ENCODE measurements at places on chromosomes 5 and 9.

DNA sequence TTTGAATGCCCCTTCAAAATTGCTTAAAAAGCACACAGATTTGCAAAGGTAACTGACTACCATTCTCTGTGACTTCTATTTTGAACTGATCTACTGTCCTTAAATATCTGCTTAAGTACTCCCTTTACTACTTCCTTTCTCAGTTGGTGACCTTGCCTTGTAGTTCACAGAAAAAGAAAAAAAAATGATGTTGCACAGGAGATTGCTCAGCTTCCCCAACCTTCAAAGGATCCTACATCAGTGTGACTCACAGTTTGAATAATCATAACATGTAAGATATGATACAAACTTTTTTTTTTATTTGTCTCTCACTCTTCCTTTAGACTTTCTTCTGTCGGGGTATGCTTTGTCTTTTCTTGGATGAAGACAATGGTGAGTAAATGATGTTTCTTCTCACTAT is 1029.6 kb downstream of the CDH12 start:
- DNase-seq = no peak

- DNase-seq = no peak
These were observed 222.6 kb downstream of the MEF2C start for GRCh38 chr5:88660264-88660946.

- no peak for DNase-seq
These were observed 57.2 kb upstream of the LPAR1 start for GRCh38 chr9:111095441-111095840.

- no peak for DNase-seq
These were observed 328.8 kb upstream of the PIK3R1 start for GRCh38 chr5:67886761-67887160.

DNA sequence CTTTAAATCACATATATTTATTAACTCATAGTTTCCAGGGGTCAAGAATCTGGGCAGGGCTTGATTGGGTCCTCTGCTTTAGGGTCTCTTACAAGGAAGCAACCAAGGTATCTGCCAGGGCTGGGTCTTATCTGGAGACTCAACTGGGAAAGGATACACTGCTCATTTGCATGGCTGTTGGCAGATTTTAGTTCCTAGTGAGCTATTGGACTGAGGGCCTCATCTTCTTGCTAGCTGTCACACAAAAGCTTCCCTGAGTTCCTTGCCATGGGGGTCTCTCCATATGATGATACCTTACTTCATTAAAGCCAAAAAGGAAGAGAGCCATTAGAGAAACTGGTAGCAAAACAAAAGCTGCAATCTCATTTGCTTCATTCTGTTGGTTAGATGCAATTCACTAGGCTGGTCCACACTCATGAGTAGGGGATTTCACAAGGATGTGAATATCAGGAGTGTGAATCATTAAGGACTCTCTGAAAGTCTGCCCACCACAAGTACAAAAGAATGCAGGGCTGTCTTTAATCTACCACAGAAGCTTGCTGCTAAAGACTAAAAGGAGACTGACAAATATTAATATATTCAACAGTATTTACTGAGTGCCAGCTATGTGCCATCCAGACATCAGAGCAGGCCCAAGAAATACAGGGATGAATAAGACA is 42.0 kb upstream of the TIMD4 start:
- no peak for DNase-seq

DNA sequence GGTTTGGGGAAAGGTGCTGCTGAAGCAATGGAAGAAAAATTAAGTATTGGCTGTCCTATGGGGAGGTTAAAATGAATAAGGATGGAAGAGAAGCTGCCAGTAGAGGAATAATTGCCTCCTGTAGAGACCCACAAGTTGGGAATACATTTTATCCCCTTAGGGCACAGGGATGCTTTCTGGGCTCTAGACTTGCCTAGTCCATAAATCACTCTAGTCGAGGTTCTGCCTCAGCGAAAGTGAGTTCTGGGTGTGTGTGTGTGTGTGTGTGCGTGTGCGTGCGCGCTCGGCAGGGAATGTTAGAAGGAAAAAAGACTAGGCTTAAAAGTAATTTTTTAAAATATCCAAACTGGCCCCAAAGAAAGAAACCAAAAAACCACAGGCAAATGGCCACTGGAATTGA is 291.6 kb downstream of the DOCK8 start:
- no peak for DNase-seq

DNA sequence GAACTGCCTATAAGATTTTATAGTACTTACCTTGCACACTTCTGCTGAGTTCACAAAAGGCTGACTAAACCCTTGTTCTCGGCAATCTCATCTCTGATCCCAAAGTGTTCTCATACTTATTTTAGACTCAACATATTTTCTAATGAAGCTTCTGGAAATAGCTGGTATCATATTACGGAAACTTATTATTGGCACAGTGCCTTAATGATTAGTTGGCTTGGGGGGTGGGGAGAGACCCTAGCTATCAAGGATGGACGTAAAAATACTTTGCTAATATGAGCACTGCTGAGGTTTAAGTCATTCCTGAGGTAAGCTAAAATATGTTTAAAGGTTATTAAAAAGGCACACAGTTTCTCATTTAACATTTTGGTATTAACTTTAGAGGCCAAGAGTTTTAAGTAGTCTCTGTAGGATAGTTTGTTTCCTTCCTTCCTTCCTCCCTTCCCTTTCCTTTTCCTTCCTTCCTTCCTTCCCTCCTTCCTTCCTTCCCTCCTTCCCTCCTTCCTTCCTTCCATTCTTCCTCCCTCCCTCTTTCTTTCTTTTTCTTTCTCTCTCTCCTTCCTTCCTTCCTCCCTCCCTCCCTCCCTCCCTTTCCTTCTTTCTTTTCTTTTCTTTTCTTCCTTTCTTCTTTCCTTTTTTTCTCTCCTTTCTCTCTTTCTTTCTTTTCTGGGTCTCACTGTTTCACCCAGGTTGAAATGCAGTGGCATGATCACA is 31.5 kb downstream of the ZSWIM6 start:
- no peak for DNase-seq

- DNase-seq = no peak
These were observed 84.0 kb downstream of the RAB3C start for GRCh38 chr5:58666598-58667581.

DNA sequence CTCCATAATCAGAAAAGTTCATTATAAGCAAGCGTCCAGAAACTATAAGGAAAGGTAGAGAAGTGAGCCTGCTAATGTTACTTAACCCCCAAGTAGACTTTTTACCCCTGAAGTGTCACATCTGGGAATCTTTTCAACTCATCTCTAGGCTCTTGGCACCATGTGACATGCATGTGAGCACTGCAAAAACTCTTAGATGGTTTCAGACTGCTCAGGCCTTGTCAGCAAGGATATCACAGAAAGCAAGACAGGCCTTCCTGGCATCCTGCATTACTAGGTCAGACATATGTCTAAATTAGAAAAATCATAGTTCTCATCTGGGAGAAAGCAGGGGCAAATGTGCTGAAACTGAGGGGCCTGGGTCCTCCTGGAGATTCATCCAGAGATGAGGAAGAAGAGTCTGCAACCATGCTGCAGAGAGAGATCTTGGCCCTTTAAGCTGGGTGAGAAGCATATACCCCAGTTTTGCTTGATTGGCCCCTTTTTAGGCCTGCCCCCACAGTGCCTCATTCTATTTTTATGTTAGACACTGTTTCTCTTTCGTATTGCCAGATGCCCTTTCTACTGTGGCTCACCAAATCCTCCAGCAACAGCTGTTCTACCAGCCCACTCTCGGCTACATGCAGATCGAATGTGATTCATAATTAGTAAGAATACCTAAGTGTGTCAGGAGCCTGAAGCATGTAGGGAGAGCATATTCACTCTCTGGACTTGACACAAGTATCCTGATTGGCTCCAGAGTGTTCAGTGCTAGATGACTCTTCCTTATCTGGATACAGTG is 19.0 kb downstream of the TMEM8B start:
- no peak for DNase-seq

DNA sequence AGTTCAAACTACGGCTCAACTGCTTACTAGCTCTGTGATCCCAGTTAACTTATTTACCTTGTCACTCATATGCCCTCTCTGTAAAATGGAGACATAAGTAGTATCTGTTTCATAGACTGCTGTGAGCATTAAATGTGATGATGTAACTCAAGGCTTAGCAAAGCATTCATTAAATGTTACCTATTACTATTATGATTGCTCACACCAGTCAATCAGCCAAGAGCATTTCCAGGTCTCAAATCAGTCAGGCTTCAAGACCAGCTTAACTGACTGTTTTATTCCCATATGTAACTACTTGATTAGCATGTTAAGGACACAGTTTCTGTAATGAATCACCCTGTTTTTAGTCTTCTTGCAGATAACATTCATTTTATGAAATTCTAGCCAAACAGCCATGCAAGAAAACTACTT is 413.3 kb downstream of the MLLT3 start:
- DNase-seq = no peak

DNA sequence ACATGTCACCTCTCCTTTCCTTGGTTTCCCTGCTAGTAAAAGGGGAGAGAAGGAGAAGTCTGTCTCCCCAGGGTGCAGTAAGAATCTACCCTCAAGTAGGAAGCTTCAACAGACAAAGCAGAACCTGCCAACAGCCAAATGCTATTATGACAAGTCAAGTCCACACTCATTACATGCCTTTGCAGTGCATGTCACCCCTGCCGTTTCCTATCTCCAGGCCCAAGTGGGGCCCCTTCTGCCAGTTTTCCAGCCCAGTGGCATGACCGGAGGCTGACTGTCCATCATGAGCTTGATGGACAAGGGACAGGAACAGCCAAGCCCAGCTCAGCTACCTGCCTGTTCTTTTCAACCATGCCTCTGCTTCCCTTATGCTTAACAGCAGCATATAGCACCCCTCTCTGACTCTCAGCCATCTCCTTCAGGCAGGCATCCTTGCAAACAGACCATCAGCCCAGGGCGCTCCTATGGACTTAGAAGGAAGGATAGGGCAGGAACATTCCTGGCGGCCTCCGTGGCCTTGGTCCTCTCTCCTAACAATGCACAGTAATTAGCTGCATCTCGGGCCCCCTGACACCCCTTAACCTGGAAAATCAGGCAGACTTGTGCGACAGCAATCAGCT is 107.2 kb upstream of the RAD23B start:
- no peak for DNase-seq

DNA sequence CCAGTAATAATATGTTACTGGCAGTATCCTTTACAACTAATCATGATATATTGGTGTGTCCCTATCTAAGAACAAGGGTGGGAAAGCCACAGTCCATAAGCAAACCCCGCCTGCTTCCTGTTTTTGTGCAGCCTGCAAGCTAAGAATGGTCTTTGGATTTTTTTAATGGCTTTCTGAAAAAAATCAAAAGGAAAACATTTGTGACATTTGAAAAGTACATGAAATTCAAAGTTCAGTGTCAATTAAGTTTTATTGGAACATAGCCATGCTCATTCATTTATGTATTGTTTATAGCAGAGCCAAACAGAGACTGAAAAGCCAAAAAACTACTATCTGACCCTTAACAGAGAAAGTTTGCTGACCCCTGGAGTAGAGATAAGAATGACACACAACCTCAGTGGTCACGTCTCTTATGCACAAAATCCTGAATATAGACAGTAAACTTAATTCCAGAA is 12.8 kb upstream of the TMEM245 start:
- no peak for DNase-seq

DNA sequence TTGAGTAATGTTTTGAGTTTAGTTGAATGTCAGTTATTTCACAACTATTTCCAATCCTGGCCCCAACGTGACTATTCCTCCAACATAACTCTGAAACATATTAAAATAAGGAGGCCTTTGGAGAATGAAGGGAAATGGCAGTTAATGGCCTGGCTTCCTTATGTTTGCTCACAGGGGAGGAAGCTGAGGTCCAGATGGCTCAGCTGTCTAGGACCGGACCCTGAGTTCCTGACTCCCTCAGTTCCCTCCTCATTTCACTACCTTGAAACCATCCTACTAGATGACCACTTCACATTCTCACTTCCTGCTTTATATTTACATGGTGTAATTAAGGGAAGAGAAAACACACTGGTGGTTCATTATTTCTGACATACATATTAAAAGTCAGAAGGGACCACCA is 6.6 kb downstream of the OTULINL start:
- no peak for DNase-seq

DNA sequence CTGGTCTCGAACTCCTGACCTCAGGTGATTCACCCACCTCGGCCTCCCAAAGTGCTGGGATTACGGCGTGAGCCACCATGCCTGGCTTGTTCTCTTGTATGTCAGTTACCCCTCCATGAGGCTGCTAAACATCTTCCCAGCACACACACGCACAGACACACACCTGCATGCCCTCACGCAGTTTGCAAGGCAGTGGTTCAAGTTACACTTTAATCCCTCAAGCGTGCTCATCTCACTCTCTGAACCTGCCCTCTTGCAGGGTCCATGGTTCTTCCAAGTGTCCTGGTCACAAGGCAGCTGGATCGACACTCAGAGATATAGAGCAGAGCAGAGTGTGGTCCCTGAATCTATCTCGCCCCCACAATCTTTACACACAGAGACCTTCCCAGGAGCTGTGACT is 34.1 kb upstream of the RUFY1 start:
- DNase-seq = no peak

GRCh38 chr5:66881480-66882161 is 285.4 kb downstream of the MAST4 start:
- no peak for DNase-seq

DNA sequence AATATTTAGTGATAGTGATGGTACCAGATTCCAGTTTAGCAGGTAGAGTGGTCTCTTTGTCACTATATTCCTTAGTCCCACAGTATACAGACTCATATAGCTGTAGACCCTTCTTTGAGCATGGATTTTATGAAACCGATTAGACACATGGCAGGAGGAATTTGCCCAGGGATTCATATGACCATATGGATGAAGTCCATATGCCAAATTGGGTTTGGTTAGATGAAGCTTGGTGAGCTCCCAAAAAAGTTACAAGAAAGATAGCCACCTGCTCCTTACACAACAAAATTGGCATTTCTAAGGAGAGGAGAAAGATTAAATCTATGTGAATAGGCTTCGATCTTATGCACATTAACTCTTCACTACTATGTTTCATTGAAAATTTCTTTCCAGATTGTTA is 211.4 kb downstream of the CWC27 start:
- DNase-seq = no peak

GRCh38 chr9:15915711-15916110 is 362.9 kb downstream of the CCDC171 start:
- DNase-seq = no peak

- no peak for DNase-seq
These were observed 184.8 kb downstream of the KIAA0825 start for GRCh38 chr5:94433397-94434163.

- no peak for DNase-seq
These were observed 16.1 kb downstream of the CKMT2 start for GRCh38 chr5:81249240-81249639.

- DNase-seq = no peak
These were observed 3.9 kb downstream of the SPTAN1 start for GRCh38 chr9:128556276-128556675.

GRCh38 chr5:134964359-134965270 is 3.1 kb upstream of the CATSPER3 start:
- no peak for DNase-seq
